ENCODE measurements at places on chromosomes 6 and 20.
A peak's percentile ranks its signal among the peaks of the same experiment; 100 is the strongest.

DNA sequence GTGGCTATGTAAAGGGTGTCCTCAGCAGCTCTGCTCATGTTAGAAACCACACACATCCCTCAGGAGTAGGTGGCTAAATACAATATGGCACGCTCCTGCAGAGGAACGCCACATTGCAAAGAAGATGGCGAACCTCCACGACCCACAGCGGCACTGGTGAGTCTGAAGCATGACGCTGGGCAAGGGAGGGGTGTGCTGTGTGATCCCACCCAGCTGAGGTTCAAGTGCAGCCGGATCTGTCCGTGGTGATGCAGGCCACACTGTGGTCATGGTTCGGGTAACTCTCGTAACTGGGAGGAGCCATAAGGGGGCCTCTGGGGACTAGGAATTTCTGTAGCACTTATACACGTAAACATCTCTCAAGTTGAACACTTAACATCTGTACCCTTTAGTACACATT lies 23.4 kb upstream of the APMAP start:
- DNase-seq, result no peak

GRCh38 chr6:80263585-80263984 lies 157.1 kb downstream of the BCKDHB start:
- DNase-seq, result peak; percentile 20

GRCh38 chr20:8997701-8998117 lies 71.2 kb upstream of the PLCB4 start:
- DNase-seq, result no peak

GRCh38 chr6:134686071-134686470 lies 263.8 kb downstream of the ALDH8A1 start:
- DNase-seq, result peak; percentile 49

- no peak for DNase-seq
Observed at GRCh38 chr6:147042679-147043078, 161.5 kb upstream of the STXBP5 start.

DNA sequence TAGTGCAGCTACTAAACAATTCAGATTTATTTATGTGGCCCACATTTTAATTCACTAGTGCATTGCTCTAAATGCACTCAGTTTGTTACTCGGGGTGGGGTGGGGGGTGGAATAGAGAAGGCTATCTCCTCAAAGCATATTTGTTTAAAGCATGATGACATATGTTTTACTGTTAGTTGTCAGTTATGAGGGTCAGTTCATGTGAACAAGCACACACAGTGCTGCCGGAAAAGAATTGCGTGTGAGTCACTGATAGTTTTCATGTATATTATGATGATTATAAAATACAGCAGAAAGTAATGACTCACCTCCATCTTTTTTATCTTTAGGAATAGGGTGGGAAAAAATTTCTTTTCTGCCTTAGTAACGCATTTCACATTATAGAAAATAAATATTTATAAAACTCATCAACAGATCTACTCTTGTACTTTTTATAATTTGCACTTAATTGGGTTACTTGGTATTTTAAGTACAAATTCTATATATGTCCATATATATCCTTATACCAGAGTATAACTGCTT lies 42.2 kb upstream of the STXBP5 start:
- peak; percentile 88 for DNase-seq

DNA sequence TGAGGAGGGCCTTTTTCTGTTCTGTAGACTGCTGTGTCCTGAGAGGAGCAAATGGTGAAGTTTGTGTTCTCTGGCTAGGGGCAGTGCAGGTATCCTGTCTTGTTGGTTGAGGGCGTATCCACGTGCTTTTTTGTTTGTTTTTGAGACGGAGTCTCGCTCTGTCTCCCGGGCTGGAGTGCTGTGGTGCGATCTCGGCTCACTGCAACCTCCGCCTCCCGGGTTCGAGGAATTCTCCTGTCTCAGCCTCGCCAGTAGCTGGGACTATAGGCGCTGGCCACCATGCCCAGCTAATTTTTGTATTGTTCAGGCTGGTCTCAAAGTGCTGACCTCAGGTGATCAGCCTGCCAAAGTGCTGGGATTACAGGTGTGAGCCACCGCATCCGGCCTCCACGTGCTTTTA lies 10.8 kb upstream of the PXDC1 start:
- no peak for DNase-seq

GRCh38 chr20:1477896-1478490 lies 11.3 kb upstream of the NSFL1C start:
- no peak for DNase-seq

GRCh38 chr6:4291453-4292403 lies 156.4 kb upstream of the ECI2 start:
- DNase-seq, result peak; percentile 32

- DNase-seq, result no peak
Observed at GRCh38 chr6:158834675-158835385, 15.7 kb upstream of the EZR start.

All from fibroblast of skin of right biceps (primary cell).